Right ventricle myocardium superior (tissue), 1 donor: ENCODE measurements at places on chromosomes 4 and X.

DNA sequence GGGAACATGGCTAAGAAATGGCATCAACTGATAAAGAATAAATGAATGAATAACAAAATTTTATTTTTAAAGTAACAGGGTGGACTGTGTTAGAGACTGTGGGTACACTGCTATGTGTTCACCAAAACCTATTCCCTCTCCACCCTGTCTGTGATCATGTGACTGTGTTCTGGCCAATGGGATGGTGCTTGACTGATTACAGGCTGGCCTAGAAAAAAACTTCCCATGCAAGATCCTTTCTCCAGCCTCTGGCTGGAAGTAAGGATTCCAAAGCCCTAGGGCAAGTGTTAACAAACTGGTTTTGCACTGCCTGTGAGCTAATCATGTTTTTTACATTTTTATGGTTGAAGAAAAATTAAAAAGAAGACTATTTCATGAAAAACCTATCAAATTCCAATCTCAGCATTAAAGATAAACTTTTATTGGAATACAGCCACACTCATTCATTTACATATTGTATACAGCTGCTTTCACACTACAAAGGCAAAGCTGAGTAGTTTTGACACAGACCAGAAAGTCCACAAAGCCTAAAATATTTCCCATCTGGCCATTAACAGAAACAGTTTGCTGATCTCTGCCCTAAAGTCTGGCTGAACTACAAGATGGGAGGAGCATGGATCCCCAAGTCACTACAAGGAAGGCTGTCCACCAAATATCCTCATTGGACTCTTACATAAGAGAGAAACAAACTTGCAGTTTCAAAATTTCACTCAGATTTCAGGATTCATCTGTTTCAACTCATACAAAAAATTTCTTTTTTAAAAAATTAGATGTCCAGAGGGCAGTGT, 133.2 kb downstream of the ARHGAP6 start:
- DNase-seq: no peak

DNA sequence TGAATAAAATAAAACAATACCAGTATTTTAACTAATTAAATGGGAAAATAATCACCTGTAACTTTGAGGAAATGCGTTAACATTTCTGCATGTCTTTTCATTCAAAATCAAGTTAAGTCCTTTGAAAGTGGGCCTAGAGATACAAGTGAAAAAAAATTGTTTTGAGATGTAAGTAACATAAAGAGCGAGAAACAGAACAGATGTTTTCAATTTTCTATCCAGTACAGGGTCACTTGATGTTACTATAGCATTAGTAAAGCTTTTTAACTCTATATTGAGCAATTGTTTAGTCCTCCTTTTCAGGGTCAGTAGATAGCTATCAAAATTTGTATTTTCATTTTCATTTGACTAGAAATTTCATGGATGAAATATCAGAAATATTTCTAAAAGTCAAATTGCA, 761.4 kb downstream of the CCSER1 start:
- DNase-seq: no peak

DNA sequence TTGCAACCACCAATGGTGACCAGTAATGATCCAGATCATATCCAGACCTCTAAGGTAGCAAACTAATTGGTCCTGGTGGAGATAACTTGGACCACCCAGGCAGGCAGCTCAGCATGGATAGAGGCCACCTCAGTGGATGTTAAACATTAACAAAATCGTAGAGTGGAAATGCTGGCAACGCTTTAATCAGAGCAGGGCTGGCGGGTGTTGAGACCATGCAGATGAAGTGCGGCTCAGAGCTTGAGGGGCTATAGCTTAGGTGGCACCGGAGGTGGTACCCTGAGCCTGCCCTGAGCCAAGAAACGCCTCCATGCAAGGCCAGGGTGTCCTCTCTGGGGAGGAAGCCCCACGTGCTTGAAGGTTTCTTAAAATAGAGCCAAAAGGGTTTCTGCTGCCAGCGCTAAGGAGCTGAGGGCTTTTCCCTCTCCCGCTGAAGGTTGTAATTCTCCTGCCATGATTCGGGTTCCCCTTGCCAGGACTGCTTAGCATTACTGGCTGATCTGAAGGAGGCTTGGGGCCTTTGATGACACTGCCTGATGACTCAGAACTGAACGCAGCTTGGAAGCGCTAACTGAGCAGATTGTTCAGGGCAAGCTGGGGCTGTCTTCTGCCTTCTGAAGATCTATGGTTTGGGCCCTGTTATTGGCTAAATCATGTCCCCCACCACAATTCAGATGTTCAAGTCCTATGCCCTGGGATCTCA, 177.8 kb upstream of the ATP6AP2 start:
- no peak for DNase-seq

GRCh38 chr4:95248720-95249425, 299.9 kb downstream of the UNC5C start:
- no peak for DNase-seq

DNA sequence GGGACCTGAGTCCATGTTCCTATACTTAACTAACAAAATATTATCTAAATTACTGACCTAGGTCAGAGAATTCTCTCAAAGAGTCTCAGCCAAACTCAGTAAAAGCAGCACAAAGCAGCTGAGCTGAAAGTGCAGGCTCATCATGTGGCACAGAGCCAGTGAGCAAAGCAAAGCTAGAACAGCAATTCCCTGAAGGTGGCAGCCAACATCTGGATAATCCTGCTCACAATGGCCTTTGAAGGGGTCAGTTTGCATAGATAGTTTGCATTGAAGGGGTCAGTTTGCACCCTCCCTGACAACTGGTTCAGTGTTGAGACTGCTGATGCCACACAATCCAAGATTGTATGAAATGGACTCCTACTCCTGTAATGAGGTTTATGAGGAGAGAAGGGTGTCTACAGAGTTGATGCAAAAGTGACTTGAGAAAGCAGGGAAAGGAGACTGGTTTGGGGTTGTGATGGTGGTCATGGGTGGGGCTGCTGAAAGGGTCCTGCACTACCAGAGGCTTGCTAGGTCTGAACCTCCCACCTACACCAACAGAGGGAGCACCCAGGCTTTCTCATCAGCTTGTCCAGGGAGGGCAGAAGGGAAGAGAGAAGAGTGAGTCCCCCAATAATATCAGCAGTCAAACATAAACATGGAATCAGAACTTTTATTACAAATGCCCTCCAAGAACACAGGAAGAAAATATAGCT, 39.7 kb downstream of the TRIM61 start:
- no peak for DNase-seq

DNA sequence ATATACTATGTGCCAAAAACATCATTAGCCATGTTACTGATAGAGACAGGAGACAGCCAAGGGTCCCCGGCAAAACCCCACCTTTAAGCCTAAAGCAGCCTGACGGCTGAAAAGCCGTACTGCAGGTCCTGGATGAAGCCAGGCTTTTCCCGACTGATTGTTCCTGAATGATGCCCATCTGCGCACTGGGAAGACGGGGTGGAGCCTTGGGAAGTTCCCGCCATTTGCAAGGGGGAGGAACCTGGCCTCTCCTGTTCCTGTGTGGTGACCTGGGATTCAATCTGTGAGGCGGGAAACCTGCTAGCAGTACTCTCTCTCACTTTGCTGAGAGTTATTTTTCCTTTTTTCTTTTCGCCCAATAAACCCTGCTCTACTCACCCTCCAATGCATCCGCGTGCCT, 15.1 kb upstream of the CAMK2D start:
- no peak for DNase-seq

- no peak for DNase-seq
Observed at GRCh38 chr4:75494563-75494962, 19.6 kb downstream of the RCHY1 start.

GRCh38 chrX:113644426-113644825, 803.8 kb upstream of the AMOT start:
- no peak for DNase-seq

GRCh38 chr4:144583658-144584057, 62.3 kb upstream of the HHIP start:
- DNase-seq: no peak

- DNase-seq: no peak
Observed at GRCh38 chr4:100836929-100837328, 319.1 kb upstream of the EMCN start.

DNA sequence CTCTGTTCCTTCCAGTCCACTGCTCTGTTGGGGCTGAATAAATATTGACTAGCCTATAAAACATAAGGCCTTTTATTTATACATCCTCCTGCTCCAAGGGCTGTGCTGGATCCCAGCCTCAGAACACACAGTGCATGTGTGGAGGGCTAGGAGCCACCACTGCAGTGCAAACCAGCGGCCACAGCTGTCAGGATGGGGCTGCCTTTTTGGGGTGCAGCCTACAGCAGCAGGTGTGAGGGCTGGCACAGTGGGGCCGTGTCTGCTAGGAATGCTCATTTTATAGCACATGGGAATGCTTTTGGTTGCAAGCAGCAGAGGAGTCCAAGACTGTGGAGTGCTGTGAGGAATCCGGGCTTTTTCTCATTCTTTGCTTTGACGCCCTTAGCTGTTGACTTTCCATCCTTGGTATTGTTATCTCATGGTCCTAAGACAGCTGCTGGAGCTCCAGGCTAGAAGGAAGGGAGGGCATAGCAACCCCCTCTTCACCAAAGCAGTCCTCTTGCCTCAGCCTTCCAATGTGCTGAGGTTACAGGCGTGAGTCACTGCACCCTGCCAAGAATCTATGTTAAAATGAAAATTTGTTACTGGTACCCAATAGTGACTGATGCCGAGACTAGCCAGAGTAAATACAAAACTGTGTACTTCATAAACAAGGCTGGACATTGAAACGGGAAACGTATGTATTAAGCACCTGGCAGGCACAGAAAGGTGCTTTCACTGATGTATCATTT, 334.3 kb upstream of the GATB start:
- DNase-seq: no peak

GRCh38 chr4:74612837-74613236, 167.9 kb downstream of the AREG start:
- DNase-seq: no peak

GRCh38 chr4:10057023-10057395, 35.7 kb upstream of the SLC2A9 start:
- DNase-seq: no peak

DNA sequence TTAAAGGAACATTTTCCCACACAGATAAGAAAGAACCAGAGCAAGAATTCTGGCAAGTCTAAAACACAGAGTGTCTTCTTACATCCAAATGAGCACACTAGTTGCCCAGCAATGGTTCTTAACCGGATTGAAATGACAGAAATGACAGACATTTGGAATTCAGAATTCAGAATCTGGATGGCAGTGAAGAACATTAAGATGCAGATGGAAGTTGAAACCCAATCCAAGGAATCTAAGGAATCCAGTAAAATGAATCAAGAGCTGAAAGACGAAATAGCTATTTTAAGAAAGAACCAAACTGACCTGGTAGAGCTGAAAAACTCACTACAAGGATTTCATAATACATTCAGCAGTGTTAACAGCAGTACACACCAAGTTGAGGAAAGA, 21.5 kb downstream of the ANAPC10 start:
- no peak for DNase-seq

DNA sequence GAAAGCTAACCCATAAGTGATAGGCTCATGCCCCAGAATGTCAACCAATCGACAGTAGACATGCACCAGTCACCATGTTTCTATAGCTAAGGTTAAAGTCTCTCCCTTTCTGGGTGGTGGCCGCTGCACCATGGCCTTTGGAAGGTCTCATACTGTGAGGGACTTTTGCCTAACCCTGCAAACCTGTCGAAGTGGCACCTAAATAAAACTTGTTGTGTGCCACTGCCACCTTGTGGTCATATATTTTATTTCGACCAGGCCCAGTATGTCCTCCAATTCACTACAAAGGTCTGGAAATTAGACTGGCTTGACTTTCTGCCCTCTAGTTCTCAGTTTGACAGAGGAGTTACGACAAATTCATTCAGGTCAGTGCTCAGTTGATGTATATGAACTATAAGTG, 163.1 kb downstream of the SMARCA1 start:
- no peak for DNase-seq

DNA sequence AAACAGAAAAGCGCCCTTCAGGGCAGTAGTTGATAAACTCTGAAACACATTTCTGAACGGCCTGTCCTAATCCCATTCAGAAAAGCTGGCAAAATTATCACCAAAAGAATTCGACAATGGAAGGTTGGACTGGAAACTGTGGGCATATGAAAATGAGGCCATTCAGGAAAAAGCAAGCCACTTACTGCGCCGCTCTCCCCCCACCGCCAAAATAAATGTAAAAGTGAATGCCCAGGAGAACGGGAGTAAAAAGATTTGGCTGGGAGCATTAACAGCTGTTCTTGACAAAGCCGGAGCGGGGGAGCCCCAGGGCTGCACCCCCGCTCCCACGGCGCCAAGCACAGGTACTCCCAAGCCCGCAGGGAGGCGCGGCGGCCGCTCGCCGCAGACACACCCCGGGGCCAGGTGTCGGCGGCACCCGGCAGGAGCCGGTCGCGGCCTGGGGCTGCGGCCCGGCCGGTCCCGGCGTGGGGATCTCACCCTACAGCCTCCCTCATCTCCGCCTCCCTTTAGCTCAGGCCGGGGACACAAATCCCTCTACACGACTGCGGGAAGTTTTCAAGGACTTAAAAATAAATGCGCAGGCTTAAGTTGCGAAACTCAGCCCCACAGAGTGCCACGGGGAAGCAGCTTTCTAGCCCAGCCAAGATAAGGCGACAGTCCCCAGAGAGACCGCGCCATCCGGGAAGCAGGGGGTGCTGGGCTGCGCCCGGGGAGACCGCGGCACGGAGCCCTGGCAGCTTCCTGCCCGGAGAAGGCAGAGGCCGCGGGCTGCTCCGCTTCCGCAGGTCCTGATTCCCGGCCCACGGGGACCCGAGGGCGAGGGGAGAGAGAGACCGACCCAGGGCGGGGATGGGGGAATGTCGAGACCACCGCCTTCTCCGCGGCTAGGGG, 593 bp downstream of the SH3RF1 start:
- peak; percentile 86 for DNase-seq

GRCh38 chrX:114959729-114960128, 57.7 kb downstream of the IL13RA2 start:
- DNase-seq: no peak

- DNase-seq: no peak
Observed at GRCh38 chr4:182537031-182537795, 294.0 kb downstream of the TENM3 start.

DNA sequence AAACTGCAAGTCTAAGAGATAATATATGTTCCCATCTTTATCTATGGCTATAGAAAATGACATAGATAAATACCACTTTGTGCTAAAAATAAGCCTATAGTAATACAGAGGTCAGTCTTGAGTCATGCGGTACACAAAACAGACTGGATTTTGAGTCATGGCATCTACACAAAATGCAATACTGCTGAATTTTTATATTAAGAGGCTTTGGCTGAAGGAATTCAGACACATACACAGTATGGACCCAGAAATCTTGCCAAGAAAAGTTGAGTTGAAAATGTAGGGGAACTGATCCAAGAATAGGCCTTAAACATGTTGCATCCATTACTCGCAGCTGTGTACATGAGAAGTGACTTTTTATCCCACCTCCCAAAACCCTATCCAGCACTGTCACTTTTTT, 184.4 kb downstream of the TENM3 start:
- no peak for DNase-seq

GRCh38 chr4:26362745-26363439, 42.1 kb downstream of the RBPJ start:
- no peak for DNase-seq

GRCh38 chr4:52873191-52873590, 11.1 kb downstream of the RASL11B start:
- no peak for DNase-seq

DNA sequence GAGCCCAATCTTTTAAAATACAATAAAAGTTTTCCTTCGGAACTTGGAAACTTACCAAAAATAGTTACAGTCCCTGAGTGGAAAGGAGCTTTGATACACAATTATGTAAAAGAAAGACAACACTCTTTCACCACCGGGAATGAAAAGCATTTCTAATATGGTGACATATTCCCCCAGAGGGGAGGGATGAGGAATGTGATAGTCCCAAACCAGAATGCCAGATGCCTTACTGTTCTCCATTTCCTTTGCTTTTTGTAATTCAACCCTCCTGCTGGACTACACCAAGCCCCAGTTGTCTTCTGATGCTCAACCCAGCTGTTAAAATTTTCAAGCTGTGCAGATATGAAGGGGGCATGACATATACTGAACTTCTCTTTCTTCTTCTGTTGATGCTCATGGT, 4.1 kb downstream of the PRIMPOL start:
- no peak for DNase-seq
